ENCODE measurements at places on chromosomes 4 and X. TPM values are rescaled to one million over a fixed set of nuclear protein-coding genes. Genes with fewer than 3 reads are reported as not detected.

MAMLD1 gene
- total RNA-seq: 6.8 TPM

DGKK gene
- not detected for total RNA-seq

CPLX1 gene
- total RNA-seq: 1.2 TPM

UGT2B28 gene
- not detected for total RNA-seq

TMEM271 gene
- total RNA-seq: not detected

SNCA gene
- total RNA-seq: 0.74 TPM

RNF212 gene
- total RNA-seq: 1.6 TPM

CT47B1 gene
- not detected for total RNA-seq

PYURF gene
- 76.3 TPM for total RNA-seq

CFP gene
- total RNA-seq: 0.14 TPM

RAB39B gene
- 0.69 TPM for total RNA-seq

CFAP299 gene
- total RNA-seq: not detected

CT45A10 gene
- total RNA-seq: not detected

CSAG2 gene
- total RNA-seq: not detected
